SIG-M5 (cell line): ENCODE measurements at places on chromosomes 12 and 14.
A peak's percentile ranks its signal among the peaks of the same experiment; 100 is the strongest.

DNA sequence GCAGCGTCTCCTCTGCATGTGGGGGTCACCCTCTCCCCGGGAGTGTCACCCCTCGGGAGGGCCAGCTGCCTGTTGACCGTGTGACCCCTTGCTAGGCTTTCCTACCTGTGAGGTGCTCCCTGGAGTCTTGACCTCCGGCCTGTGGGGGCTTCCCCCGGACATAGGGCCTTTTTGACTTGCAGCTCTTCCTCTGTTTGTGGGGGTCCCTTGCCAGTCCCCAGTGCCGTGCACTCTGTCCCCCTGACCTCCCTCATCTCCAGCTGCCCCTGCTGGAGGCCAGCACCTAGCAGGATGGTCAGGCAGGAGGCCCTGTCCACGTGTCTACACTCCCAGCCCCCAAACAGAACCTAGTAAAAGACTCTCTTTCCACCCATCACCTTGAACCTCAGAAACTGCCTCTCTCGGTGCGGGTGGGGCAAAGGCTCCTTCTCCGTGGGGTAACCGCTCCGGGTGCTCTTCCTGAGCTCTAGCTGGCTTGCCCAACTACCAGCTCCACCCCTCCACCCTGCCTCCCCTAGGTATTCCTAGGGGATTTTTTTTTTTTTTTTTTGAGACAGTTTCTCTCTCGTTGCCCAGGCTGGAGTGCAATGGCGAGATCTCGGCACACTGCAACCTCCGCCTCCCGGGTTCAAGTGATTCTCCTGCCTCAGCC lies 810 bp downstream of the AACS start:
- no peak for DNase-seq

DNA sequence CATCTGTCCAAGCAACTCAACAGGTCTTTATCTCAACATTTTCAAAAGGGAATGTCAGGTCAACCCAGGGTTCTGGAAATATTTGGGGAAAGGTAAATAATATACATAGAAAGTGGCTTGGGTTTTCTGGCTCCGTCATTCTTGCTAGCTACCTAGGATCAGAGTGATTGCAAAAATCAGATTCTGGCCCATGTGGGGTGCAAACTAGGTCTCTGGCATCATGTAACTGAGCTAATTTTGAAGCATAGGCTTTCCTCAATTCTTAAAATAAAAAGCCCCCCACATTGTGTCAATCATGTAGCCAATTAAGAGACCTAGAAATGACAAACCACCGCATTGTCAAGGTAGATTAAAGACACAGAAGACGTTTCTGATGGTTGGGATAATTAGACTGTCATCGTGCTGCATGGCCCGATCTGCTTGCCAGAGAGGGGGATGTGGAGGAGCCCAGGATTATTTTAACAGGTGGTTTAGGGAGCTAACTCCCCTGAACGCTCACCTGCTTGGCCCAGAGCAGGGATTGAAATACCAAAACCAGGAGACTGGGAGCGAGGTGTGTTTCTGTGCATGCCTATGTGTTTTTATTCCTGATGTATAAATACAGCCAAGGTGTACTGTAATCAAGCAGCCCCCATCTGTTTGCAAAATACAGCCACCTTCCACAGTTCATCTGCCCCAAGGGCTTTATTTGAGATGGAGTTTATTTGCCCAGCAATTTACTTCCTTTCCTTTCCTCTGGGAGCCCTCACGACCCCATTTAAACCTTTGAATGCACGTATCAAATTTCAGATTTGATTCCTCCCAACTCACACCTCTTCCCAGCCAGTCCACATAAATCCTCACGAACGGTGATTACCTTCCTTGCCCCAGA lies 189.5 kb downstream of the TTC8 start:
- no peak for DNase-seq

- DNase-seq = no peak
Observed at GRCh38 chr12:52380271-52380694, 5.2 kb downstream of the KRT84 start.

DNA sequence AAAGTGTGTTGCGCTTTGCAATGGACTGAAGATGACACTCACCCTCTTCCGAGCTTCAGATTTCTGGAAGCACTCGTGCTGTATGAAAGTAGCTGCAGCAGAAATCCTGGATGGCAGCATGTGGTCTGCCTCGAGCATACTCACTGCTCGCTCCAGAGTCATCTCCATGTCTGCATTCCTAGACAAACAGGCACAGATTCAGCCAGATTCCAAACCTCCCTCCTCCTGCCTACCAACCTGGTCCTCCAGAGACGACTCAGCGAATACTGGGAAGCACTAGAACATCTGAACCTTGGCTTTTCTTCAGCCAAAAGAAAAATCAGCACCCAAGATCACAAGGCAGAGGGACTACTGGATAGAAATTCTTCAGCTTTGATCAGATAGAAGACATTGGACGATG lies 27.7 kb downstream of the PKP2 start:
- no peak for DNase-seq

GRCh38 chr14:79656496-79656895 lies 554.8 kb downstream of the DIO2 start:
- DNase-seq = no peak

DNA sequence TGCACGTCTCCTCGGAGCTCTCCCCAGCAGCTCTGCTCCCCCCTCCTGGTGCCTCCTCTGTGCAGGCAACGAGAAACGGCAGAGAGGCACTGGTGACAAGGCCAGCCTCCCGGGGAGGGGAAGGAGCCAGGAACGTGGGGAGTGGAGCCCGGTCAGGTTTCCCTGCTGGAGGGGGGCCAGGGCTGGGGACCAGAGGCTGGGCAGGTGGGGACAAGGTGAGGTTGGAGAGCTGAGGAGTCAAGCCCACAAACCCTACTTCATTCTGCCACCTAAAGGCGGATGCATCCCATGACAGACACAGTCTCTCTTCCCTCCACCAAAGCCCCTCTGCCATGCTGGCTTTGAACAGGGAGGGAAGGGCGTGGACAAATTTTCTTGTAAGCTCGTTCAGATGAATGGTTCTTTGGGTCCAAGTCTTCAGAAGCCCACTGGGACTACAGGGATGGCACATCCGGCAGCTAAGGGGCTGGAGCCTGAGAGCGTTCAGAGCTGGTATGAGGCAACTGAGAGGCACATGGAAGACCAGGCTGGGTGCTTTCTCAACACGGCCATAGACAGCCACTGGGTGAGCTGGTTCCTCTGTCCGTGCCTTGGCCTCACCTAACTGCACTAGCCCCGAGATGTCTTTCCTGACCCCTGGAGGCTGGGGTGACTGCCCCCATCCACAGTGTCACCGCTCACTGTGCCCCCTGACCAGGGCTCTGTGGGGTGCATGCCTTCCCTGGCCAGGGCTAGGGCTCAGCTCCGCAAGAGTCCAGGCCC lies 105.9 kb downstream of the RBM19 start:
- DNase-seq = no peak

- DNase-seq = no peak
Observed at GRCh38 chr12:116937640-116938039, 26.9 kb downstream of the FBXW8 start.

- DNase-seq = no peak
Observed at GRCh38 chr14:68448252-68448902, 344.5 kb downstream of the ZFP36L1 start.

DNA sequence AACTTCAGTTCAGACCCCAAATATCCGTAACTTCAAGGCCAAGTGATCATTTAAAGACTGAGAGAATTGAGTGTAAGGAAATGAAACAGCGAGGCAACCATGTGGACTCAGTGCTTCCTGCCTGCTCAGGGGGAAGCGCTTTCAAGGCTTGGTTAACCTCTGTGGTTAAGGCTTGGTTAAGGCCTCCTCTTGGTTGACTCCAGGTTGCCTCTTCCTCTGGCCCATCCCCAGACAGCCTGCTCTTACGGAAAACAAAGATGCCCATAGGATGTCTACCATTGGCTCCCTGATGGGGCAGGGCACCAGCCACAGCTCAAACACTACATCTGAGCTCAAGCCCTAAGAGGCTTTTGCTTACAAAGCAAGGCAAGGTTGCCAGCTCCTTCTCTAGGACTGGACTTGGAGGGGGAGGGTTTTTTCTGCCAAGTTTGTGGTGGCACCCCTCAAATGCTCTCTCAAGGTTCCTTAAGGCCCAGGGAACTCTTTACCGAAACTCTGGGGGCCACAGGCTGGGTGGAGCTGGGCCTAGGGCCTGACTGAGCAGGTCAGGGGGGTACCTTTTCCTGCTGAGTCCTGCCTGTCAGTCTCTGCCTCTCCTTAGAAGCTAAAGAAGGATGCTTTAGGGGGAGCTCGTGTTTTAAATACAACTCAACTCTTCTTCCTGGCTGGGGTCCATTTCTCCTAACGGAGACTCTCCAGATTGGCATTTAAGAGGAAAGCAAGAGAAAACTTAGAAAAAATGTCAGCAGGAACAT lies 13.7 kb downstream of the COL2A1 start:
- peak; percentile 19 for DNase-seq

DNA sequence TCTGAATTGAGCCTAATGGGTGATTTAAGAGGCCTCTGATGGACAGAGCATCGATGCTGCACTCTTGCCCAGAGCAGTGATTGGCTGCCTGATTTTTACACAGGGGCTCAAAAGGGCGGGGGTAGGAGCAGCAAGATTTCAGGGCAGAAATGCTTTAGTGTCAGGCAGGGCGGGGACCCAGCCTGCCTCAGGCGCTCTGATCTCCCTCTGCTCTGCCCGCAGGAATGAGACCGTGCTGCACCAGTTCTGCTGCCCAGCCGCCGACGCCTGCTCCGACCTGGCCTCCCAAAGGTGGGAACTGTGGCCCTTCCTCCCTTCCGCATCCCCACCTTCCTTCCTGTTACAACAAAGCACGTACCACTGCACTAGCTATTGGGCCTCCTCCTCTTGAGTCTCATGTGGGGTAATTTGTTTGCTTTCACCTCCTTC lies 32.4 kb downstream of the IQSEC3 start:
- DNase-seq = no peak

DNA sequence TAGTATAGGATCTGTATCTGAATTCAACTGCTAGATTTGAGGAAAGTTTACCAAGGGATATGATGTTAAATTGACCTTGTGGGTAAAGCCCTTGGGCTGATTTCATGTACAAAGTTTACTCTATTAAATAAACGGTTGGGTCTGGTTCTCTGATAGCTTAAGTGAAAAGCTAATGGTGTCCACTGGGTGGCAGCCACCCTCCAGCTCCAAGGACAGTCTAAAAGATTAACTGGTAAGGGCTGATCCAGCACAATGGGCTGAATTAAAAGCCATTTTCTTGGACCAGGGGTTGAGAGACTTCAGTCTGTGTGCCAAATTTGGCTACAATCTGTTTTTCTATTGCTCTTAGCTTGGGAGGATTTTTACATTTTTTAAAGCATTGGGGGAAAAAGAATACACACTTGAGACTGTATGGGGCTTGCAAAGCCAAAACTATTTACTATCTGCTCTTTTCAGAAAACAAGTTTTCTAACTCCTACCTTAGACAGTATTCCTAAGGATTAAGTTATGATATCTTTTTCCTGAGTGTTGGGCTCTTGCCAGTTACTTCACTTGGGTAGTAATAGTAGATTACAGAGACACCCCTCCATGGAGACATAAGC lies 116.5 kb downstream of the GPHN start:
- DNase-seq = no peak

- no peak for DNase-seq
Observed at GRCh38 chr12:118741194-118741593, 240.1 kb upstream of the SRRM4 start.

DNA sequence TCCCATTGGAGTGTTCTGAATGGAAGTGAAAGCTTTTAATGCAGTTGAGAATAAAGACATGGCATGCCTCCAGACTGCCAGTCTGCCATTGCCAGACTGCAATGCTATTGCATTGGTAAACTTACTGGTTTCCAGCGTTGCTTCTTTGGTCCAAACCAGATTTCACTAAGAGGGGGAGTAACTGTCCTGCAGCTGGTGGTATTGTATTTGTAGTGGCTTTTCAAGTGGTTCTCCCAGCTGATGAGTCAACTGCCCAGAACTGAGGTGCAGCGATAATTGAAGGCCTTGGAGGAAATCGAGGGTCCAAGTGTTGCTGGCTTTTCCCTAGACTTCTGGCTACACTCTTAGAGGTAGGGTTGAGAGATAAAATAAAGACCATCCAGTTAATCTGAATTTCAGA lies 31.9 kb downstream of the ERG28 start:
- no peak for DNase-seq
